KG1 (cell line): ENCODE measurements at places on chromosomes 5 and 9.

- peak; percentile 78 for DNase-seq
Observed at GRCh38 chr9:15299374-15299939, 7.6 kb downstream of the TTC39B start.

GRCh38 chr5:107893642-107894041, 222.9 kb upstream of the EFNA5 start:
- DNase-seq = no peak

- DNase-seq = peak; percentile 55
Observed at GRCh38 chr9:112037281-112038016, 137.6 kb downstream of the SUSD1 start.

DNA sequence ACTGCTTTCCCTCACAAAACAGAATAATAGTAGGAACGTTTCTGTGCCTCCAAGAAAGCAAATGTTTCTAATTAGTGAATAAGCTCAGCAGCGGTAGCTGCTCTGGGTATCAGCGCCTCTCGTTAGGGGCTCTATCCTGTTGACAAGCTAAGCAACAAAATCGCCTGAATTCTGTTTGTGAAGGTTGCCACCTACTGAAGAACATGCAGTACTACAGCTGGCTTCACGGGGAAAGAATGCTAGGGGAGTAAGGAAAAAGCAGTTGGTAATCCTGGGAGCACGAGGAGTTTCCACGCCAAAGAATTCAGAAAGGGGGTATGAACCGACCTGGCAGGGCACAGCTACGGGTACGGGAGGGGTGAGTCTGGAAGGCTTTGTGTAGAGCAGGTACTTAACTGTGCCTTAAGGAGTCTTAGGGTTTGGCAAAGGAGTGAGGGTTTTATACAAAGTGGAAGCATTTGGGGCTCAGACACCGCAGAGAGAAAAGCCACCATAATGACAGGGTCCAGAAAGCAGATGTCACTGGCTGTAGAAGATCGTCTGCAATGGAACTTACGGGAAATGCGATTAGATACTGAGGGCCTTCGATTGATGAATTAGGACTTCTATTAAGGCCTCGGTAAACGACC, 171.7 kb downstream of the TTC39B start:
- no peak for DNase-seq

DNA sequence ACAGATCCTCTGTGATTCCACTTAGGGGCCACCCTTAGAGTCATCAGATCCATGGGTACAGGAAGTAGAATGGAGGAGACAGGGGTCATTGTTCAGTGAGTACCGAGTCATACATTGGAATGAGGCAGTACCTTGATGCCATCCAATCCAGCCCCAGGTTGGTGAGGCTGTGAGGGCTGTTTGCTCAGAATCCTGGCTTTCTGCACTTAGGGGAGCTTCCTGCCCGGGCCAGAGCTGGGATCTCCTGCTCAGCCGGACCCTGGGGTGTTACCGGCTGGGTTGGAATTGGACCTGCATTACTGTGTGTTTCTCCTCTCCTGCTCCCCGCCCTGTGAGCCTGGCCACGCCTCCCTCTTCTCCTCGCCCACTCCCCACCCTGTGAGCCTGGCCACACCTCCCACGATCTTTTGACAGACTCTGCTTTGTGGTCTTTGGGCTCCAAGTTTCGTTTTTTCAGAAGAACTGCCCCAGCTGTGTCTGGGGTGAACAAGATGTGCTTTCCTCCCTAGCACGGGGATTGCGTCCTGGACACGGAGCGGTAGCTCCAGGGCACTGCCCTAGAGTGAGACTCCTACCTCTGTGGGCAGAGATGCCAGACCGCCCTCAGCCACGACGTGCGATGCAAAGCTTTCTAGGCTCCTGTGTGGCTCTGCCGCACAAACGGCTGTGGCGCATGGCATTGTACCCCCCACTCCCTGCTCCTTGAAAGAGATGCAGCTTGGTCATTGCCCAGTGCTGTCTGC, 15.4 kb downstream of the TRAF2 start:
- no peak for DNase-seq

DNA sequence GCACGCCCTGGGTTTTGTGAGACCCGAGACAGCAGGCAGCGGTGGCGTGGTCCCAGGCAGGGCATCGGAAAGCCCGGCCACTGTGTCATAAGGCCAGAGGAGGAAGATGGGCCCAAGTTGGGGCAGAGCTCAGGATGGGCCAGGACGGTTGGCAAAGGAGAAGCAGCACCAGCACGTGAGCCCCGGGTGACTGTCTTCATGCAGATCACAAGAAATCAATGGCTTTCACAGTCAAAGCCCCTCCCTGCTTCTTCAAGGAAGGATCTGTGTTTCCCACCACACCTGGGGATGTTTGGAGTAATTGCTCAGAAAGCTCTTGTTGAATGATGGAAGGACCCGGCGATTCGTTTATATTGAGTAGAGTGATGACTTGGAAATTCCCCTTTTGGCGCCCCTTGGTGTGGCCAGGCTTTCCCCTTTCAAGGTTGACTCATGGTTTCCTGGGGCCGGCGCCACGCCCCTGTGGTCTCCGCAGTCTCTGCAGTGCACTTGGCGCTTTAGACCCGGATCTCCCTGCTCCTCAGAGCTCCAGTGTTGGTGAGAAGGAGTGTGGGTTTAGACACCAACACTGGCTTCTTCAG, 52.1 kb downstream of the IL31RA start:
- no peak for DNase-seq

DNA sequence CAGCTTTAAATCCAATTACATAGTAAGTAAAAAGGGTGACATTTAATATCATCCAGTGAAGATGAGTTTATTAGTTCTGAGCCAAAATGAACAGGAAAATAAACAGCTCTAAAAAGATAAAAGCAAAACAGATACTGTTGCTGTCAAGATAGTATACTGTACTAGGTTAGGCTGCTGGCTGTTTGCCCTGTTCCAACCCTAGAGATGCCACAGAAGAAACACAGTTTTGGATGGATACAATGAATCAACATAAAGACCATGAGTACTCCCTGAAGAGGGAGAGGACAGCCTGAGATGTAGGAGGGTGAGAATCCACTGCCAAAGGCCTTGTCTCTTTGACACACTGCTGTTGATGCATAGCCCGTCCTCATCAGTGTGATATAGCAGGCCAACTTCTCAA, 1302.7 kb downstream of the EFNA5 start:
- DNase-seq = no peak

- no peak for DNase-seq
Observed at GRCh38 chr5:141740885-141741284, 58.9 kb upstream of the ARAP3 start.

GRCh38 chr5:28542987-28543386, 1504.6 kb upstream of the CDH9 start:
- DNase-seq = no peak

GRCh38 chr5:161744276-161744675, 58.8 kb downstream of the GABRA6 start:
- DNase-seq = no peak

DNA sequence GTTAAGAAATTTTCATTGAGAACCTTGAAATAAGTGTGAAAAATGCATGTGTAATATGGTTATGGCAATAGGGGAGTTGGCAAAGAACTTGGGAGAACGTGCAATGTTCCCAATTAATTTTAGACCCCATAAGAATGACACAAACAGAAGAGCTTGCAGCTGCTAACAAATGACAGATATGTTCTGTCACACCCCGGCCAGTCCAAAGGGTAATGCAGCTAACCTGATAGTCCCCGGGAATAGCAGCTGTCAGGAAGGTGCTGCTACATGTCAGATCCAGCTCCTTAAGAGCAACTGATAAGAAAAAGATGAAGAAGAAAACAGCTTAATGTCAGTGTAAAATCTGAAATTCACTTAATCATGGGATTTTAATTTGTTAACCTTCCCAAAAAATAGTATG, 30.4 kb downstream of the SEMA5A start:
- DNase-seq = no peak

DNA sequence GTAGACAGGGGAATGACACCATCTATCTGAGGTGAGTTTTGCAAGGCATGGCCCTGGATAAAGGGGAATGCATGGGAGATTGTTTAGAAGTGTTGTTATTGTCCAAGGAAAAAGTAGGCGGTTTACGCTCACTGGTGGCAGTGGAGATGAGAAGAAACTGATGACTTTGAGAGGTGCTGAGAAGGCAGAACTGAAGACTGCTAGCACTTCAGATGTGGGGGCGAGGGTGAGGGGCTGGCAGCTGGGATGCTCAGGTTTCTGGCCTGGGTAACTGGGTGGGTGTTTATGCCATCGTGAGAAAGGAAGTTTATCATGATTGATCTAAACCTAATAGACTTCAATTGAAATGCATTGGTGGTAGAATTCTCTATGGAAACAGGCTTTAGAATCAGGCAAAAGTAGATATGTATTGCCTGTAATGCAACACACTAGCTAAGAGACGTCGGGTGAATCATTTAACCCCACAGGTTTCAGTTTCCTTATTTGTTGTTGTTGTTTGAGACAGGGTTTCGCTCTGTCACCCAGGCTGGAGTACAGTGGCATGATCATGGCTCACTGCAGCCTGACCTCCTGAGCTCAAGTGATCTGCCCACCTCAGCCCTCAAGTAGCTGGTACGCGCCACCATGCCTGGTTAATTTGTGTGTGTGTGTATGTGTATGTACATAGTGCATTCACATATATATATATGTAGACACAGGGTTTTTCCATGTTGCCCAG, 123.5 kb downstream of the SLC24A2 start:
- DNase-seq = no peak

DNA sequence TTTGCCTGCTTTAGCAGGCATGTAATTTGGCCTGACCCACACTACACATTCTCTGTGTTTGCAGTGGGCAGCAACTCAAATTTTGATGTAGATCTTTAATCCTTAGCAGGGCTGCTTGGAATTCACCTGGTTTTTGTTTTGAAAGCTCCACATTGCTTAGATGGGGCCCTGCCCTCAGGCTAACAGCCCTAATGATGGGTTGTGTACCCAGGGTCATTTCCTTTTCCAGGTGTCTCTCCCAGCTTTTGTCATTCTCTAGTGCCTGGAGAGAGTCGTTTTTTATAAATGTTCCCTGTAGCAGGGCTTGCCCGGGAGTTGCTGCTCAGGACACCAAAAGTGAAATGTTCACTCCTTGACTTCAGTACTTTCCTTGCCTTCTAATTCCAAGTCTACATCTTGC, 126.3 kb downstream of the TRIO start:
- no peak for DNase-seq

GRCh38 chr5:53067641-53068040, 41.9 kb downstream of the MOCS2 start:
- DNase-seq = no peak

- no peak for DNase-seq
Observed at GRCh38 chr5:88934439-88934838, 51.5 kb upstream of the MEF2C start.

DNA sequence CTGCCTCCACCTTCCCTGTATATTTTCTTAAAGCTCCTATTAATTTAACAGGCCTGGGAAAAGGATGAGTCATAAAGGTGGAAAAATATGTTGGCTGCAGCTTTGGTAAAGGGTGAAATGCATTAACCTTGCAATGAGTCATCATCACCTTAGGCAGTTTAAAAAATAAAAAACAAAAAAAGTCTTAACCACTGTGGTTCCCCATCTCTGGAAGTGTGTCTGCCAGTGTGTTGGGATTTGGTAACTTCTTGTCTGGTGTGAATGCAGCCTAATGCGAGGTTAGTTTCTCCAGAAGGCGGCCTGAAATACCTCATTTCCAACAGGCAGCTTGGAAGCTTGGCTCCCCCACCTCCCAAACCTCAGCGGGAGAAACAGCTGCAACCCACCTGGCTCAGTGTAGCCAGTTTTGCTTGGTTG, 265.3 kb upstream of the GAS1 start:
- no peak for DNase-seq

- no peak for DNase-seq
Observed at GRCh38 chr9:82445556-82445955, 457.0 kb downstream of the SPATA31D1 start.

DNA sequence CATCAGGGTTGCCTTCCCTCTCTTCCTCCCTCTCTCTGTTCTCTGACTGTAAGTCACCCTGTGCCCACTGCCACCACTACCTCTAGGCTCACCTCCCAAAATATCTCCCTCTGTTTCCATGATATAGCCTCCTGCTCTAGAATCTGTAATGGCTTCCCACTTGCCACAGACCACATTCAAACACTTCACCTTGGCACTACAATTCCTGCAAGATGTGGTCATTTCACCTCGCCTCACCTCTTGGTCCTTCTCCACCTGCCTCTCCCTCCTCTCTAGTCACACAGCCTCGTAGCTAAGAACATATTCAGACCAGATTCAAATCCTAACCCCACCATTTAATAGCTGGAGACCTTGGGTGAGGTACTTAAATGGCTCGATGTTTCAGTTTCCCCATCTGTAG, 56.9 kb downstream of the SERINC5 start:
- no peak for DNase-seq

DNA sequence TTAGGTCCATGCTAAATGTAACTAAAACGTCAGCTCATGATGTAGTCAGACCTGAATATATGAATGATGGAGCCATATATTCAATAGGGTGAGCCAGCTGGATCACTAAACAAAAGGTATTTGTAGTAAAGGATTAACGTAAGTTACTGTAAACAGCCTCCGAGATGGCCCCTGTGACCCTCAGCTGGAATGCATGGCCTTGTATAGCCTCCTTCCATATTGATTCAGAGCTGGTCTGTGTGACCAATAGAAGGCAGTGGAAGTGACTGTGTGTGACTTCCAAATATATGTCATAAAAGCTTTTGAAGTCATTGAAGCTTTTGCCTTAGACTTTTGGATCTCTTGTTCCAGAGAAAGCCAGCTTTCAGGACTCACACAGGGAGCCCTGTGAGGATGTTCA, 154.4 kb upstream of the CHD1 start:
- no peak for DNase-seq

GRCh38 chr5:55481293-55481855, 53.4 kb downstream of the PLPP1 start:
- no peak for DNase-seq

DNA sequence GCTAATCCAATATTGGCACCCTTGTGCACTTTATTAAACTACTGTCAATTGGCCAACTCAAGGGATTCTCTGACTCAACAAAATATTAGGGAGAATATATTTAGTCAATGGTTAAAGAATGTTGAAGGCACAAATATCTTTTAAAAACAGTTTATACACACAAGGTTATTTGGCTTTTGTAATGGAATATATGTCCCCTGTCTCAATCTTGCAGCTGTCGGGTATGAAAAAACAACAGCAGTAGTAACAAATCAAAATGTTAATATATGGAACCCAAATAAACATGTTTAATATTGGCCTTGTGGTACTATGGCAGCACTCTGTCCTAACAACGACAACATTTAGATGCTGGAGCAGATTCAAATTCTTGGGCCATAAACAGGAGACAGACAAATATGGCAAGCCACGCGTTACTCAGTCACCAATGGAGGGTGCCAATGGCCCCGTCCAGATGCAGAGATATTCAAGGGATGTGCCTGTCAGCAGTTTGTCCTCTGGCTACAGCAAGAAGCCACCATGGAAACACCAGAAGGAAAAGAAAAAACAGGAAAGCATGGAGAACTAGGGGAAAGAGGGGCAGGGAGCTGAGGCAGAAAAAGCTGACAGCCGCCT, 342.0 kb downstream of the NDUFS4 start:
- DNase-seq = no peak
